ENCODE measurements at places on chromosomes 16 and 17.

GRCh38 chr16:87016046-87017035, 300.9 kb downstream of the C16orf95 start:
- DNase-seq, result no peak

DNA sequence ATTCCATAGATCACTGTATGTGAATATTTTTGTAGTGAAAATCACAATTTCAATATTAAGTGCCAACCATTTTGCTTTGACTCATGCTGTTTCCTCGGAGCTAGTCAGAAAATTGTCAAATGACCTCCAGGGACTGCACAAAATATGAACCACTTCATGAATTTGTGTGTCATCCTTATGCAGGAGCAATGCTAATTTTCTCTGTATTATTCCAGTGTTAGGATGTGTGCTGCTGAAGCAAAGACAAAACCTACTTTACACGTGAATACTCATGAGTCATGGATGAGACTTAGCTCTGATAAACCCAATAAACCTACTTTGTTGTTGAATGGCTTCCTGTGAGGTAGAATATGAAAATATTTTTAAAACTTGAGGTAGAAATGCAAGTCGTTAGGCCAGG, 65.2 kb downstream of the SHCBP1 start:
- DNase-seq, result no peak

GRCh38 chr17:68459037-68459639, 1.8 kb upstream of the WIPI1 start:
- DNase-seq, result no peak

DNA sequence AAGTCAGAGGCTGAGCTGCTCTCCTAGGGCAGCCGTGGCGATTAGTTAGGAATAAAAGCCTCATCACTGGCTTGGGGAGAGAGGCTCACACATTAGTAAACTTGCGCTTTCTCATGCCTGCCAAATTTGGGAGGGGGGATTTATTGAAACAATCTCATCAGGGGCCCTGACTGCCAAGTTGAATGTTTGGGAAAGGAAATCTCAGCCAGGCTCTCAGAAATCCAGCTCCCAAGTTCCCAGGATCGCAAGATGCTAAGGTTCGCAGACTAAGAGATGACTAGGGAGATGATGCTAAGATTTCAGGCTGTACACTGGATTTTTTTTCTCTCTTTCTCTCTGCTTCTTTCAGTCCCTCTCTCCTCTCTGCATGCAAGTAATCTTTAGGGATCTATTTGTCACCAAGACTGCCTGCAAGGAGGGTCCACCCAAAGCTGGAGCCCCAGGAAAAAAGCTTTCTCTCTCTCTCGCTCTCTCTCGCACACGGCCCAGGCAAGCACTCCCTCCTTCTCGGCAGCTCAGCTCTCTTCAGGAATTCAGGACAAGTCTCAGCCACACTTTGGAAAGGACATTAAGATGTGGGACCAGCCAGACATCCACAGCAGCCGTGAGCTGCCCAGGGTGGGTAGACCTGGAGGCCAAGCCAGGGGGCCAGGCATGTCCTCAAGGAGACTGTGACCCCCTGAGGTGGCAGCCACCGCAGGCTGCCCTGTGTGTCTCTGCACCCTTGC, 1.4 kb downstream of the GPR139 start:
- no peak for DNase-seq

DNA sequence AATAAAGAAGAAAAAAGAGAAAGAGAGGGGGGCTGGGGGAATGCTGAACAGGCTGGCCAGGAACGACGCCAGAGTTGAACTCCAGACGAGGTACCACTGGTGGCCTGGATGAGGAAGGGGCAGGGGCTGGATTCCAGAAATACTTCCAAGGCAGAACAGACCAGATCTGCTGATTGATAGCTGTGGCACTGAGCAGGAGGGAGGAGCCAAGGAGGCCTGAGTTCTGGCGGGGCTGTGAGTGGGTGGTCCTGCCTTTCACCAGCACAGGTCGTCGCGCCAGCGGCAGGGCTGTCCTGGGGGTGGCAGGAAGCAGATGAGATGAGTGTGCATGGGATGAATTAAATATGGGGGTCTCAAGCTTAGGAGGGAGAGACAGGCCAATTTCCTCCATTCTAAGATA, 5.5 kb downstream of the CCDC42 start:
- DNase-seq, result no peak

DNA sequence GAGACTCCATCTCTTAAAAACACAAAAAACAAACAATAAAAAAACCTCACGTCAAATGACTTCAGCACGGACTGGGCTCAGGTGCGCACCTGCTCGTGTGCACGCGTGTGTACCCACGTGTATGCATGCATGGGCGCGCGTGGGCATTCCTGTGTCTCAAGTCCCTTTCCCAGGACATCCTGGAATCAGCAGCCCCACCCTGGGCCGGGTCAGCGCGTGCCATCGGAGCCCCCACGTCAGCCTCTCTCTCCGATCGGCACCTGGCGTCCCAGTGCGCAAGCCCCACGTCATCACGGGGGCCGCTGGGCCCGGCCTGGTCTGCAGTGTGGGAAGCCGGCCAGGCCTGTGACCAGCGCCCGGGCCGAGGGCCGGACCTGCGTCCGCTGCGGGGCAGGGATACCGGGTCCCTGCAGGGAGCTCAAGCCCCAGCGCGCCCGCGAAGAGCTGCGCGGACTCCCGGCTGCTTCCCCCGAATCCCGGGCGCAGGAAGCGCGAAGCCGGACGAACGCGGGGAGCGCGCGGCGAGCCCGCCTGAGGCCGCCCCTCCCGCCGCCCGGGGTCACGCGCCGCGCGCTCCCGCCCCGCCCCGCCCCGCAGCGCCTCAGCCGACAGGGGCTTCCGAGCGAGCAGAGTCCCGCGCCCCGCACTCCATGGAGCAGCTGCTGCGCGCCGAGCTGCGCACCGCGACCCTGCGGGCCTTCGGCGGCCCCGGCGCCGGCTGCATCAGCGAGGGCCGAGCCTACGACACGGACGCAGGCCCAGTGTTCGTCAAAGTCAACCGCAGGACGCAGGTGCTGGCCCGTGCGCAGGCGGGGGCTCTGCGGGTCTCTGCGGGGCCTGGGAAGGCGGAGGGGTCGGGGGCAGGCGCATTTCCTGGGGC, at the start of gene FN3K:
Gene FN3K (plus strand): TSS at position 629 of the 880 bp plus-strand sequence. CDS start 22 bp downstream, at position 651.
- no peak for DNase-seq

- no peak for DNase-seq
Observed at GRCh38 chr17:45009676-45010467, 41.6 kb downstream of the DCAKD start.

- DNase-seq, result no peak
Observed at GRCh38 chr16:30084096-30084815, 7.5 kb downstream of the TBX6 start.

- DNase-seq, result no peak
Observed at GRCh38 chr17:67558740-67559380, 158.9 kb upstream of the NOL11 start.

- DNase-seq, result no peak
Observed at GRCh38 chr16:81170824-81171223, 67.7 kb upstream of the BCO1 start.

DNA sequence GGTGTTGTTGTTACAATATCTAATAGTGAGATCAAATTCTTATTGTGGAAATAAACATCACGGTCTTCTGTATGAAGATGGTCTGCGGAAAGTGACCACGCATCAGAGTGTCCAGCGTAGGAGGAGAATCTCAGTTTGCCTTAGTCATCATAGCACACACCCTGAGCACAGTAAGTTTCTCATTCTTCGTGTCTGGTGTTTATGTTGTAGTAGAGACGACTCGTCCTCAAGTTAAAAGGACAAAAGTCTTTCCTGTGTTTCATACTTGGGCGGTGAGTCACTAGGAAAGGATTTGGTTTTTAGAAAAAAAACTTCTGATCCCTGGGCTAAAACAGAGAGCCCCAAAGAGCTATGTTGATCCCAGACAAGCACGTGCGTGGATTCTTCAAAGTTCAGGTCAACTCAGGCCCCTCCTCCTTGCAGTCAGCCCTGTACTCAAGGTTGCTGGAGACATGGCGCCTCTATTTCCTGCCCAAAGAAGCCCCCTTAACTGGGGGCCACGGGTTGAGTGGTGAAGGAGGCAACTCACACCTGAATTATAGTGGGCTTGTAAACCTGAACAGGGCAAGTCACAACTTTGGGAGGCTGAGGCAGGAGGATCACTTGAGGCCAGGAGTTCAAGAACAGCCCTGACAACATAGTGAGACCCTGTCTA, 170.4 kb downstream of the ZFHX3 start:
- DNase-seq, result no peak

- DNase-seq, result no peak
Observed at GRCh38 chr16:15855704-15856003, 1.2 kb downstream of the MYH11 start.

GRCh38 chr16:14036889-14037288, 34.2 kb upstream of the MRTFB start:
- DNase-seq, result no peak

- no peak for DNase-seq
Observed at GRCh38 chr16:1390239-1390779, 24.2 kb downstream of the UNKL start.

DNA sequence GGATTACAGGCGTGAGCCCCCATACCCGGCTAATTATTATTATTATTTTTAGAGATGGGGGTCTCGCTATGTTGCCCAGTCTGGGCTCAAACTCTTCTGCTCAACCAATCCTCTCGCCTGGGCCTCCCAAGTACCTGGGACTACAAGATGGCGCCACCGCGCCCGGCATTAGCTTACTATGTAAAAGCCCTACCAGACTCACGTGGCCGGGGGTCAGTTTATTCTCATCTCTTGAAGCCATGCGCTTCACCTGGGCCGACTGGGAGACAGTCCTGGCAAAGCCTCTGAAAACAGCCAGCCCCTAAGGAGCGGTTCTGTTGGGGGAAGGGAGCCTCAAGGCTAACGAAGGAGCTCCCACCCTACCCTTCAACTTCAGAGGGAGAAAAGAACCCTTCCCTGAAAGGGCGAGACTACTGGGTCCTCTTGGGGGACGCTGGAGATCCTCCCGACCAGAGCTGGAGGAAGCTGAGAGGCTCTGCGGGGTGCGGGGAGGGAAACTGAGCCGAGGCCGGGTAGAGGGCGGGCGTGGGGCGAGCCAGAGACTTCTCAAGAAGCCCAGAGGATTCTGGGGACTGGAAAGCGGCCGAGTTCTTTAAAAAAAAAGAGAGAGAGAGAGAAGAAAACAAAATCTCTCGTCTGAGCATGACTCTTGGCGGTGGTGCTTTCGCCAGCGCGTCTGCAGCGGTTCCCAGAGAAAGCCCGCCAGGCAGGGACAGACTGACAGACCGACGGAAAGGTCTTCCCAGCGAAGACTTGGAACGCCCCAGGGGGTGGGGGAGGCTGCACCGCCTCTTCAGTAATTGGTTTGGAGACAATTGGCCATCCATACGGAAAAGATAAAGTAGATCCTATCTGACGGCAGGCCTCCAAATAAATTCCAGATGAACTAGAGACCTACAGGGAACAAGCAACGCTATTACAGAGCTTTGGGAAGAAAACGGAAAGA, 5.6 kb upstream of the TUBG2 start:
- no peak for DNase-seq

GRCh38 chr17:30292286-30292858, 628 bp upstream of the BLMH start:
- no peak for DNase-seq

GRCh38 chr17:10243883-10244844, 45.8 kb upstream of the GAS7 start:
- no peak for DNase-seq

DNA sequence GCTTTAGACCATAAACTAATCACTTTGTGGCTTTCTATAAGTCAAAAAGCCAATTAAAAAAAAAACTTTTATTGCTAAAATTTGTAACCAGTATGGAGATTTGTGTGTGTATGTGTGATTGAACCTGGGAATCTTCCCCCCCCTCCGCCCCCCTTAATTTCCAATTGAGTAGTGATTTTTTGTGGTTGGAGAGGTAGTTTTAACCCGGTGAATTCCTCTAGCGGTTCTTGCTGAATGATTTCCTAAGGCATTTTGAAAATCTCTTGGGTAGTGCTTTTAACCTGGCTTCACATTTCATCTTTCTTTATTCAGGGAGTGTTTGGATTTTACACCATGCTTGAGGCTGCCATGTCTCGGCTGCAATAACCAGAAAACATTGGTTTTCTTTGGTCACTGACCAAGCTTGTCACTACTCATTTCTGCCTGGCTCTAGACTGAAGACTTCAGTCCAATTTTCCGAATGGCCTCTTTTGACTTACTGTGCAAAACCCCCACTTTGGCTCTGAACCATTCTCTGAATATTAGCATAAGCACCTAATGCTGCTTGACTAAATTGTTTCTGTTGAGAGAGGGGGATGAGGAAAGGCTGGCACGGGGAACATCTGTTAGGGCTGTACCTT, 35.6 kb downstream of the PRKCA start:
- no peak for DNase-seq

GRCh38 chr16:67236563-67237395, 9.8 kb downstream of the TMEM208 start:
- DNase-seq, result no peak

DNA sequence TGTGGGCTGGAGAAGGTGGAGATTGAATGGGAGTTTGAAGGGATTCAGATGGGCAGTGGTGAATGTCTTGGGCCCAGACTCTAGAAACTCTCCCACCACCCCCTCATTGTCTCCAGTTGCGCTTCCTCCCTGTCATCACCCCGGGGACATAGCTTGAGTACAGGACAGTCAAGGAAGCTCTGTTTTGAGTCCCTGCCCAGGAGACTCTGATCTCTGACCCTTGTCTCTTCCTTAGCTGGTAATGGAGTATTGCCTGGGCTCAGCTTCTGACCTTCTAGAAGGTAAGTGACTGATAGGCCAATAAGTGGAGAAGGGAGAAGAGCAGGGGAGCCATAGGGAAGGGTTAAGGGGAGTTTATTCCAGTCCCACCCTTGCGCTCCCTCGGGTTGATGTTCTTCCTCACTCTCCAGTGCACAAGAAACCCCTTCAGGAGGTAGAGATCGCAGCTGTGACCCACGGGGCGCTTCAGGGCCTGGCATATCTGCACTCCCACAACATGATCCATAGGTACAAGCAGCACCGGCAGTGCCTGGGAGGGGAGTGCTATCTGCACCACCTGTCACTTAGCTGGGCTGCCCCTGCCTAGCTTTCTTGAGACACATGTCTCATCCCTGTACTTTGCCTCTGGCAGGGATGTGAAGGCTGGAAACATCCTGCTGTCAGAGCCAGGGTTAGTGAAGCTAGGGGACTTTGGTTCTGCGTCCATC, 5.0 kb downstream of the TAOK2 start:
- no peak for DNase-seq

GRCh38 chr16:30748634-30749445, 615 bp downstream of the PHKG2 start:
- no peak for DNase-seq

- no peak for DNase-seq
Observed at GRCh38 chr16:84552135-84552534, 47.7 kb upstream of the MEAK7 start.

- no peak for DNase-seq
Observed at GRCh38 chr16:13957197-13958078, 37.5 kb downstream of the ERCC4 start.

GRCh38 chr16:65754820-65755691, 611.4 kb upstream of the CDH5 start:
- no peak for DNase-seq

DNA sequence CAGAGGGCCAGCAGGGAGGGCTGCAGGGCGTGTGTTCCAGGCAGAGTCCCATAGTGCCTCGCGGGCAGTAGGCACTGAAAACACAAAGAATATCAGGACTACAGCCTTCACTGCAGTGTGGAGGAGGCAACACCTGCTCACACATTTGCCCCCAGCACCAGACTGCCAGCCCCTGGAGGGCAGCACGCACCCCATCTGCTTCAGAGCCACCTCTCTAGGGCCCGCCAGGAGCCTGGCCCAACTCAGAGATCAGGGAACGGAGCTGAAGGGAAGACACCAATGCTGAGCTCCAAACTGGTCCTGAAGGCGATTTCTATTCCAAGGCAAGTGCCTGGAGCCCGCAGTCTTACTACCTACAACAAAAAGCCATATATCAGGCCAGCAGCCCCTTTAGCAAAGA, 130.3 kb downstream of the ZNF423 start:
- DNase-seq, result no peak

Measured in NCI-H2081 treated with DMSO at 0.1 percent for 48 hours (cell line).